ENCODE measurements at places on chromosomes 7 and 10.

DNA sequence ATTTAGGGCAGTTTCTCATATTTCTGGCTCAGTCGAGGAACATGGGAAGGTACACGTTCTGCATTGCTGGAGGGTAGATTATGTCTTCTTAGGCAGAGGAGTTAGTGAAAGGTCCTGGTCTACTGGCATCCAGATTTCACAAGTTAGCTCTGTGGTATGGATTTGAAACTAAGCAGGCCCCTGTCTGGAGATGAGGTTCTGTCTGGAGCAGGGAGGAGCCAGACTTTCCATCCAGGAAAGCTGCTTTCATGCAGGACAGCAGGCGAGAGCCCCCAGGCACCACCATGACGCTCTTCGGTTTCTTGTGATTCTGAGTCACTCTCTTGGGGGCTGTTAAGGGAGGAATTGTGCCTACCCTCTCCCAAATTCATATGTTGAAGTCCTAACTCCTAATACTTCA, 184.3 kb downstream of the KIAA1217 start:
- no peak for DNase-seq

DNA sequence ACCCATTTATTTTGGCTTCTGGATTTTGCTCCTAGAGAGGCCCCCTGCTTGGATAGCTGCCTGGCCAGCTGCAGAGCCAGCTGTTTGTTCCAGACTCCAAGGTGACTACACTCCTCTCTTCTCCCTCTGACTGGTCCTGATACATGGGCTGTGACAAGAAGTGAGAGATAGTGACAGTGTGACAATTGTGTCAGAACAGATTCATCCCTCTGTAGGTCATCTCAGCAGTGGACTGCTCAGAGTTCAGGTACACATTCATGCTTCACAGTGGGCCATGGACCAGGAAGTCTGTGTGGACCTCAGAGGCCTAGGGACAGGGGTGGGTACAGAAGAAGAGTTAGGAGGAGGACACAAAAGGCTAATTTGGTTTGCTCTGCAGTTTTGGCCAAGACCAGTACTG, 188.2 kb upstream of the MKLN1 start:
- DNase-seq = no peak

GRCh38 chr7:124784879-124785818, 19.6 kb upstream of the GPR37 start:
- peak; percentile 68 for DNase-seq

DNA sequence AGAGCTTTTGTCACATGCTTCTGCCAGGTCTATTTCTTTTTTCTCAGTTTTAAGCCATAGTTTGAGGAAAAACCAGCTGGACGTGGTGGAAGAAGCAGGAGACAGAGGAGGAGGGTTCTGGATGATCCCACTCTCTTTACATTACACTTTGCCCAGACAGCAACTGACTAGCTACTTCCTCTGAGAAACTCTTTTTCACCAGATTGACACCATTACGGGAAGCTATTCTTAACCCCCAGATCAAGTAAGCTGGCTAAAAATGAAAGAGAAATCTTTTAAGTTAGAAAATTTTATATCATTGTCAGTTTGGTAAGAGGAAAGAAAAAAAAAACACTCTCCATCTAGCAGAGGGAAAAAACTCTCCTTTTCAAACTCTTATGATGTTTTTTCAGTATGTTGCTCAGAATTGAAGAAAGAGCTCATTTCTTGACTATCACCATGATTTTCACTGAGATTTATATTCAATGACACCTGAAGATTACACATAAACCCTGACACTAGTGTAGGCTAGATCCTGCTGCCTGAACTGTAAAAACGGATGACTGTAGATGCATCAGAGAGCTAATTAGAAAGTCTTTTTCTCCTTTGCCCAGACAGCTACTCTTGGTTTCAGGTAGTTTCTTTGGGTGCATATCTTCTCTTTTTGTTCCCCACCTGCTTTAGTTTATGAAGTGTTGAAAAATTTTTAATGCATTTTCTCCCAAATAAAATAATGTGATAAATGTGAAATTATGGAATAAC, 203.1 kb downstream of the TFEC start:
- no peak for DNase-seq

DNA sequence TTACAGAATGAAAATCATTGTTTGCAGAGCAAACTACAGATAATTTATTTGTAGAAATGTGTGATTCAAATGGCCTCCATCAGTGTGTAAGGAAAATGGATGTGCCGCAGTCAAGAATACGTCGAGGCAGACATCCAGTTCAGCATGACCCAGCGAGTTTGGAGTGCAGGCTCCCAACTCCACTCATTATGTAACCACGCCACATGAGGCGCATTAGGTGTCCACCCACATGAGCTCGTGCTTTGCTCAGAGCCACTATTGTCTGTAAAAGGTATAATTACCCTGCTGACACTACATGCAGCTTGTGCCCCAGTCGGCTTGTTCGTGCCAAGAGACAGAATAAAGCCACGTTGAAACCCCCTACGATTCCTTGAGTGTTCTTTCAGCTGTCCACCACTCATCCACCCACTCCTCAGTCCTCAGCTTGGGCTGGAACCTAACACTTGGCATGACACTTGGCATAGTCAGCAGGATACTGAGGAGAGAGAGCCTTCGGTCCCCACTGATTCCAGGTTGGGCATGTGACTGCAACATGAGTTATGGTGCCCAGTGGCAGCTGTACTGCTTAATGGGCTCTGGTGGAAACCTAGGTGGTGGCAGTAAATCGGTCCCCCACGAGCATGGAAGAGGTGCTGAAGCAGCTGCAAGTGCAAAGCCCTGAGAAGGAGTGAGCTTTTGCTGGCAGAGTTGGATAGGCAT, 102.7 kb downstream of the BICC1 start:
- DNase-seq = no peak

GRCh38 chr10:46296641-46297141, 9.9 kb downstream of the ANTXRL start:
- DNase-seq = no peak

GRCh38 chr10:98363220-98363619, 51.8 kb downstream of the PYROXD2 start:
- DNase-seq = no peak

DNA sequence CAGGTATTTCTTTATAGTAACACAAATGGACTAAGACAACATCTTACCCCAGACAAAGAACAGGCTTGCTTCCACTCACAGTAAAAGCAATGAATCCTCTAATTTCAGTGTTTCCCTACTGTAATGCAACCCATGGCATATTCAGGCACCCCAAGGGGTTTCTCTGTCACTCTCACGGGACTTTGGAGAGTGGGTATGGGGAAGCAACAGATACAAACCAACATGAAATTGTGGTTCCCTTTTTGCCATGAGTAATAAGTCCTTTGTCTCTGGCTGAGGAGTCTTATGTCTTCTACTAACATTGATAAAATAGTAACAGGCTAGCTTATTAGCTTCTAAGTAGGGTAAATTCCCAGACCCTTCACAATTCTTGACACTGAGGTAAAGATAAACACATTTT, 51.4 kb upstream of the AOAH start:
- DNase-seq = no peak

- DNase-seq = no peak
These were observed 655.0 kb upstream of the MGMT start for GRCh38 chr10:128812000-128812399.

- DNase-seq = no peak
These were observed 36.6 kb upstream of the KCNIP2 start for GRCh38 chr10:101880232-101880573.

- peak; percentile 44 for DNase-seq
These were observed 2.5 kb upstream of the ANXA11 start for GRCh38 chr10:80207768-80208370.

DNA sequence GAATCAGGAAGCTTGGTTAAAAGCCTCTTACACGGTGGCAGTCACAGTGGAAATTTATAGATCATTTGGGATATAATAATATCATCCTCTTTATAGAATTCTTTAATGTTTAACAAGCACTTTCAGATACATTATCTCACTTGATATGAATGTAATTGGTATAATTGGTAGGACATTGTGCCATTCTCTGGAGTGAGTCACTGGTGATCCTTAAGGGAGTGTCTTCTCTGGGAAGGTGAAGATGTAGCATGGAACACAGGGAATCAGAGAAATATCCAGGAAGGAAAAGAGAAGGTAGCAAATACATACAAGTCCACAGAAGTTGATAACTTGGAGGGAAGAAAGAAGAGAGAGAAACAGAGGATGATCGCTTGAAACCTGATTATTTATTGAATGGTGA, 9.8 kb downstream of the PTPRZ1 start:
- DNase-seq = no peak

- DNase-seq = no peak
These were observed 56.3 kb upstream of the ZPBP start for GRCh38 chr7:50149369-50149768.

- DNase-seq = no peak
These were observed 185.8 kb upstream of the PRSS1 start for GRCh38 chr7:142563470-142563869.

- no peak for DNase-seq
These were observed 127.6 kb upstream of the CXCL12 start for GRCh38 chr10:44512431-44513022.

- no peak for DNase-seq
These were observed 77.4 kb downstream of the PRKAG2 start for GRCh38 chr7:151799506-151799905.

DNA sequence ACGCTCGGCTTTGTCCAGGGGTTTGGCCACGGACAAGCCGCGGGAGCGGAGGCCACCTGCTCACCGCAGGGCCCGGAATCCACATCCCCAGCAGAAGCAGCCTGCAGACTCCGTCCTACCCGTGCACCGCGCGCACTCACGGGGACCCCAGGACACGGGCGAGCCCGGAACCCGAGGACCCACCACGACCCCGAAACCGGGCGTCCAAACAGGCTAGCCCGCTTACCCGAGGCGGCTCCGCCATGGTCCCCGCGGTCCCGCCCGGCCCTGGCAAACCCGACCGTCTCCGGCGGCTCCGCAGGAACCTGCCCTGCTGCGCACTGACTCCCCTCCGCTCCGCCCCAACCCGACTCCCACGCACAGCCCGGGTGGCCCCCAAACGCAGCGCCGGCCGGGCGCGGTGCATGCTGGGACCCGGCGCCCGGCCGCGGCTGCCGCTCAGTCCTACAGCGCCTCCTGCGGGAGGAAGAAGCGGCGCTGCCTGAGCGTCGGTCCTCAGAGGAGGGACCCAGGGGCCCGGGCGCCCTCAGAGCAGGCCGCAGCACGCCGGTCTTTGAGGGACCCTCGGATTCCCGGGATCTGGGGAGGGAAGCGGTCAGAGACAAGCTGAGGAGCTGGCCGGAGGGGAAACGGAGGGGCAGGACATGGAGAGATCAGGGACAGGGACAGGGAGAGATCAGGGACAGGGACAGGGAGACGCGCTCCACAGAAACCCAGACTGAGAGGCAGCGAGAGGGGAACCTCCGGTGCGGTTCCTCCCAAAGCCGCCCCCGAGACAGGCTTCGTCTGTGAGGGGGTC, at the start of gene ZNF786:
TSS of gene ZNF786 (minus strand) at position 322 of the 799 bp plus-strand sequence. CDS start at position 244, 78 bp downstream.
- DNase-seq = peak; percentile 98

- DNase-seq = no peak
These were observed 1340.4 kb downstream of the XPNPEP1 start for GRCh38 chr10:108582888-108583287.

GRCh38 chr10:48251152-48251524, 23.4 kb downstream of the FRMPD2 start:
- peak; percentile 12 for DNase-seq

GRCh38 chr7:87474533-87475358, 734 bp downstream of the ABCB4 start:
- DNase-seq = peak; percentile 75

GRCh38 chr10:126945351-126946030, 40.3 kb downstream of the DOCK1 start:
- no peak for DNase-seq

- DNase-seq = no peak
These were observed 17.9 kb downstream of the RFC2 start for GRCh38 chr7:74236284-74236683.

- no peak for DNase-seq
These were observed 191.1 kb upstream of the BMPER start for GRCh38 chr7:33714208-33714607.

GRCh38 chr7:44151956-44152355, 10.8 kb upstream of the MYL7 start:
- no peak for DNase-seq

DNA sequence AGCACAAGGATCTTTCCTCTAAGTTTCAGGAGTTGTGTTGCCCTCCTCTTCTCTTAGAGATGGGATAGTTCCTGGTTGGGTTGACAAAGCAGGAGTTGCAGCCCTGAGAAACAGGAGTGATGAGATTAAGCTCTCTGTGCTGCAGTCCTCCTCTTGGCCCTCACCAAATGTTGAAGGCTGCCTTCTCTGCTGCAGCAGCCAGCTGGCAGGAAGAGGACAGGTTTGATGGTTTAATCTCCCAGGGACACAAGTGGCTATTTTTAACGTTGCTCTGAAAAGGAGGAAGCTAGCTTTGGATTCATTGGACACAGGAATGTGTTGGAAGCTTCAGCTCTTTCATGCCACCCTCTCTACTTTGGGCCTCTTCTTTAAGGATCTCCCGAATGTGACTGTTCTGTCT, 9.4 kb downstream of the STRIP2 start:
- DNase-seq = no peak

DNA sequence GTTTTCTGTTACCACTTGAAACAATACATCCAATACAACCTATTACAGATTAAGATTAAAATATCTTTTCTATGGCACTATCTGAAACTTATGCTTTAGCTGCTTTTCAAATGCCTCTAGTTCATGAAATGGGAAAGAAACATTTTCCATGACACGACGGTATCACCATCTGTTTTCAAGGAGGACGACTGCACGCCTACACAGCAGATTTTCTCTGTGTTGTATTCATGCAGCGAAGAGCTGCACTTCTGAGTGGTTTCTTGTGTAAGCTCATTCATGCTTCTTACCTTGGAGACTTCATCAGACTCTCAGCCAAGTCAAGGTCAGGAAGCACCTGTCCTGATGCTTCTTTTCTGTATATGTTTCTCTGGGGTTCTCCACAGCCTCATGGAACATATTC, 179.2 kb downstream of the DYNC1I1 start:
- no peak for DNase-seq

DNA sequence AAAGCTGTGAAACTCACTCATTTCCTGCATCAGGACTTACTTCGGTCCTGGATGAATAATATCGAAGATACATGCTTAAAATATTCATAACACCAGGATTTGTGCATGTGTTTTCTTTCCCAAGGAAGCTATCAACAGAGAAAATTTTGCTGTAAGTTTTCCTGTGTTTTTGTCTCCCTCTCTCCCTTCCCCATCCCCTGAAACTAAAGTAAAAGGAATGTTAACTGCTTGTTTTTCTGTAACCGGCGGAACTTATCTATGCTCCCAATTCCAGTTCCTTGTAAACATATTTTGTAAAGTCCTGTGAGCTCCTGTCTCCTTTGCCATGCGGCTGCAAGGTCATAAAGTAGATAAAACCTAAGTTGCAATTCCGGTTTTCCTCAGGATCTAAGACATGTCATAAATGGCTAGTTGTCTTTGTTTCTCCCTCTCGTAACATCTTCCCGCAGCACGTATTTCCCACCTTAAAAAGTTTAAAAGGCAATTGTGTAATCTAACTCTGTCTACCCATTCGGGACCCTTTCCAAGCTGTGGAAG, 79.0 kb upstream of the POM121L12 start:
- DNase-seq = peak; percentile 7

GRCh38 chr7:105650382-105650970, 69.2 kb upstream of the EFCAB10 start:
- peak; percentile 32 for DNase-seq

Data from LoVo (cell line).